Fibroblast of skin of right biceps (primary cell): ENCODE measurements at places on chromosomes 4 and X.
A peak's percentile ranks its signal among the peaks of the same experiment; 100 is the strongest.

DNA sequence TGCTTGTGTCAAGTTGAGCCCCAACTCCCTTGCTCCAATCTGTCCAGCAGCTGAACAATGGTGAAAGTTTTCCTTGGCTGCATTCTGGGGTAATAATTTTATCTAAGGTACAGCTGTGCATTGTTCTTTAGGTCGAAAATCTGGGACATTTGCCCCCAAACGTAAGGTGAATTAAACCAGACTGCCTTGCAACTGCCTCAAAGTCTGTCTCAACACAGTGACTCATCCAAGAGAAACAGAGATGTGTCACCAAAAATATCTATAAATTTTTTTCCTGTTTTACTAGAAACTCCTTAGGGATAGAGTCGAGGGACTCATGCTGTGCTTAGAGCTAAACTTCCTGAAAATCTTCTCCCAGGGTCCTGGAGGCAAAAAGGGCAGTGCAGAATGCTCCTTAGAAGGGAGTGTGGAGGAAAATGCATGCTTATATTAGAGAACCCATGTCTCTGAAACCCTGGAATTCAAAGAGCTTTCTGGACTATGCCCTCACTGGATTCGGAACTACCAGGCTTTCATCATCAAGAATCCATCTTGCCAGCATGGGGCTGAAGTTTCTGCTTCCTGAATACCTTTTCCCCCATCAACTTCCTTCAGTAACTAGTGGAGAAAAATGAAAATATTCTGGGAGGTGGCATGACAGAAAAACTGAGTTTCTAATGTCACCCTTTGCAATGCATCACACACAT, 115.7 kb downstream of the PALLD start:
- peak; percentile 88 for DNase-seq

DNA sequence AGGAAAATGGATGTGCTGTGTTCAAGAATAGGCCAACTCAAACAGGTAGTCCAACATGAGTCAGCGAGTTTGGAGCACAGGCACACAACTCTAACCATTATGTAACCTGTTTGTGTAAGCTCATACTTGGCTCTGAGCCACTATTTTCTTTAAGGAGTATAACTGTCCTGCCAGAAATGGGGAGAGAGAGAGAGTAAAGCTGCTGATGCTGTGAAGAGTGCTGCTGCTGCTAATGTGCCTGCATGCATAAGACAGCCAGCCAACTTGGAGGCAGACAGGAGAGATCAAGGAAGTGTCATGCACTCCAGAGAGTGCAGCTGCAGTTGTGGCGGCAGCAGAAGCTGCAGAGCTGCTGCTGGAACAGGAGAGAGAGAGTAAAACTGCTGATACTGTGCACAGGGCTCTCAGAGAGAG, 11.7 kb upstream of the STATH start:
- peak; percentile 11 for DNase-seq

GRCh38 chrX:23694606-23695005, 27.3 kb downstream of the PRDX4 start:
- peak; percentile 53 for DNase-seq

DNA sequence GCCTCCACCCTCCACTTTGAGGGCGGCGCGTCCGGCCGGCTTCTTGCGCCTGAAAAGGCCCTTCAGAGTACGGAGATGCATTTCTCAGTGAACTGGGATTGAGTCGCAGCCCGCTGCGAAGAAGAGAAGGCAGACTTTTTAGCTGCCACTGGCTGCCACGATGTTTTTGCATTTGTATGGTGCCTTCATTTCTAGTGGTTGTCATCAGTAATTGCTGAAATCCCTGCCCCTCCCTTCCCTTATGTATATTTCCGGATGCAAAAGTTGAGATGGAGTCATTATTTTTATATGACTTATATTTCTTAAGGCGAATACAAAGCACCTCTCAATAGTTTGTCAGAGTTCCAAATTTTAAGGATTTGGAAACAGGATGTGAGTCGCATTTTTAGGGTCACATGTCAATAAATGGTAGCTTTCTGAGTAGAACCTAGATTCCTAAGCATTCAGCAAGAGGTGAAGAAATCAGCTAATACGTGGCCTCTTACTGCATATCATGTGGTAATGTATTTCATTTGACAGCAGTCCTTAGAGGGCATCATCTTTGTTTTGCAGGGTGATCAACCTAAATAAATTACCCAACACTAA, 658 bp downstream of the ATP6AP2 start:
- peak; percentile 6 for DNase-seq

- peak; percentile 55 for DNase-seq
Observed at GRCh38 chr4:147773261-147774184, 41.6 kb downstream of the ARHGAP10 start.

DNA sequence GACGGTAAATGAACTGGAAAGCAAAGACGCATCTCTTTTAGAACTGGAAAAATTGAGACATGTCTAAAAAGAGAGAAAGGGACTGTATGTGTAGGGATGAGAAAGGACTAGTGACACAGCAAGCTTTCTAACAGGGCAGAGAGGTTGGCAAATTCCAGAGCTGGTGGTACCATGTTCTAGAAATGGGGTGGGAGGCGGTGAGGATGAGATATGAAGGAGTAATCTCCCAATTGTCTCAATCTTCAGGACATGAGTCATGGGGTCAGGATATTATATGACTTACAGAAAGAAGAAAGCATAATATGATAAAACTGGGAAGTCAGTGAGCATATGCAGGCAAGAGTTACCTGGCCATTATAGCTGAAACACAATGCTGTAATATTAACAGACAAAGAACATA, 14.2 kb downstream of the TAB3 start:
- DNase-seq = no peak

DNA sequence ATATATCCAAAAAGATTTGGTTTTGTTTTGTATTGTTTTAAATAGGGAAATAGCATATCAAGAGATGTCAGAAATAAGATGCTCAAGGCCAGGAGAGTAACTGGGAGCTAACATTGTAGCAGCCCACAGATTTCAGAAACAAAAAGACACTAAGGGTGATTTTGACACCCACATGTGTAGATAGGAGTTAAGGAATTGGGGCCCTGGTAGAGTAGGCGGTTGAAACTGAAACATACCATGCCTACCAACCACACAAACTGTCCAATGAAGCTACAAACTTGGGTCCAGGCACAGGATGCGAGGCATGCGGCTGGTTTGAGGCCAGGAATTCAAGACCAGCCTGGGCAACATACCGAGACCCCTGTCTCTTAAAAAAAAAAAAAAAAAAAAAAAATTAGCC, 6.3 kb upstream of the HSPA4L start:
- DNase-seq = no peak

GRCh38 chr4:82893942-82894341, 3.0 kb upstream of the SEC31A start:
- DNase-seq = peak; percentile 7

DNA sequence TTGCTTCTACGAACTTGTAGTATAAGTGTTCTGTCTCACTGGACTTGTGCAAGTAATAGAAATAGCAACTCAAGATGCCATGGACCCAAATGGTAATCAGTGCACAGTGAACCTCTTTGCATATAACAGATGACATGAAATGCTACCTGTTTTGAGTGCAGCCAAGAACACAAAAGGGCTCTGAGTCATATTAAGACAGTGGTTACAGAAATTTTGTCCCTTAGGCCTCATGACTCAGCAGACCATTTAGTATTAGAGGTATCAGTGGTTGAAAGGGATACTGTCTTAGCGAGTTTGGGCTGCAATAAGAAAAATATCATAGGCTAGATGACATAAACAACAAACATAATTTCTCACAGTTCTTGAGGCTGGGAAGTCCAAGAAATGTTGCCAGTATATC, 502.9 kb upstream of the PCDH10 start:
- no peak for DNase-seq

DNA sequence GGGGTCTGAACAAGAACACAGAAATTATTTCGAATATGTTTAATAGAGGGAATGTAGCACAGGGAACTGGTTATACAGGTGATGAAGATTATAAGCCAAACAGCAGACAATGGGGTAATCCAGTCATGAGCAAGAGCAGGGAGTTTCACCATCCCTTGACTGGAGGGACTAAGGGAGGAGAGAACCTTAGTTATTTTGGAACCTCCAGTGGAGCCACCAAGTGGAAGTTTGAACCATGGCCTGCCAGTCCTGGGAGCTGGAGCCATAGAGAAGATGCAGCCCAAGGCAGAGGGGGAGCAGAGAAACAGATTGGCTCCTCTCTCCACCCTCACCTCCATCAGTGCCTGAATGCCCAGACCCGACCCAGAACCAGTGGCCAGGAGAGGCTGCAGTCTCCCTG, 264.6 kb upstream of the RASGEF1B start:
- no peak for DNase-seq

DNA sequence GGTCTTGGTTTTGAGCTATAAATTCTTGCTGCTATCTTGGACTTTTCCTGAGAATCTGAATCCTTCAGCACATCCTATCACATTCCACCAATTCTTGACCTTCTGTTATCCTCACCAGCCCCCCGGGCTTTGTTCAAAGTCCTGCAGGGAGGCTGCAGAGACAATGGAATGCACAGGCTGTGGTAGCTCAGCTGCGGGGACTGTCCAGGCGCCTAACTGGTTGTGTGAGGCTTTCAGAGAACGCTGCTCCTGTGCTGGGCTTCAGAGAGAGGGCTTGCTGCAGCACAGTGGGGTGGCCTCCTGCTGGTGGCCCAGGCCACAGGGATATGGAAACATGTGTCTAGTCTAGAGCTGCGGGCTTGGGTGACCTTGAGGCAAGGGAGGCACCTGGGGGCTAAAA, 196.3 kb upstream of the GATB start:
- peak; percentile 18 for DNase-seq

- DNase-seq = peak; percentile 84
Observed at GRCh38 chr4:56128213-56128612, 179.5 kb downstream of the CEP135 start.

- no peak for DNase-seq
Observed at GRCh38 chr4:91019513-91019912, 892.3 kb downstream of the CCSER1 start.

DNA sequence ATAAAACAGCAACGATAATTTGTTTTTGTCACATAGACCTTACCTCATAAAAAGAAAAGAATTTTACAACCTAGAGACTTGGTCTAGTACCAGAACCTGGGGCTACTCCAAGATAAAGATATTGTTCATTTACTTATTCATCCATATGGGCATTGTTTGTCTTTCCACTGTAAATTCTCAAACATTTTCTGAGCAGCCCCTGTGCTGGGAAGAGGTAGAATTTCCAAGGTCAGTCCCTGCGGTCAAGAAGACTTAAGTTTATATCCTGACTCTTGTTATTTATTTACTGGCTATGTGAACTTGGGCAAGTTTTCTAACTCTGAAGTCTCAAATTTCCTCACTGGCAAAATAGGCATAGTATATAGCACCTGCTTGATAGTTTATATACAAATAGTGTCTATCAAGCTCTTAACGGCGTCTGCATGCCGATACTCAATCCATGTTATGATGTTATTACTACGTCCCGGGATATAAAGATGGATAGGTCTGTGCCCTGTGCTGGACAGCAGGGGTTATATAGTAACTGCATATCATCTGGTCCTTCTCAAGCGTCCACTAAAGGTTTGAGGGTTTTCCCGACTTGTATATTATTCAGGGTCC, 222.1 kb upstream of the TAPT1 start:
- DNase-seq = no peak

- DNase-seq = no peak
Observed at GRCh38 chr4:182443070-182443469, 199.9 kb downstream of the TENM3 start.

GRCh38 chr4:8874896-8875680, 3.4 kb upstream of the HMX1 start:
- no peak for DNase-seq
